LHCN-M2 (cell line): ENCODE measurements at places on chromosomes 13 and 19.

DNA sequence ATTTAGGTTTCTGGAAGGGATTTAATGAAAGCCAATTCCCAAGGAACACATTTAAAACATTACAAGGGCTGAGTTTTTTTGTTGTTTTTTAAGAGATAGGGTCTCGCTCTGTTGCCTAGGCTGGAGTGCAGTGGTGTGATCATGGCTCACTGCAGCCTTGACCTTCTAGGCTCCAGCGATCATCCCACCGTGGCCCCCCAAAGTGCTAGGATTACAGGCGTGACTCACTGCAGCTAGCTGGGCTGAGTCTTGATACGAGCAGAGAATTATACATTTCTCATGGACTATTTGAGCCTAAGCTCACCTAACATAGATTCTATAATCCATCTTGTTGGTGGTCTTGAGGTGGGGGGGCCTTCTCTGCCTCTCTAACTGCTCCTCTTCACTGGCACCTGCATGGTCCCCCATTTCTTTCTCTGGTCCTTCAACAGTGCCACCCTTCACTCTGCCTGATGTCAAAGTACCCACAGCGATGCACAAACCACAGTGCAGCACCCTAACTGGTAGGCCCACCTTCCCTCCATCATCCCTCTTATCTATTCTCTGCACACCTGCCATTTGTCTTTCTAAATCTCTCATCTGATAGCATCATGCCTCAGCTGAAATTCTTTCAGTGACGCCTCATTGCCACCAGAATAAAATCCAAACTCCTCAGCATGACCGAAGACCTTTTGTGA lies 37.4 kb downstream of the DOCK9 start:
- no peak for DNase-seq

- DNase-seq: no peak
Measured at GRCh38 chr13:110551284-110551683, 10.2 kb downstream of the RAB20 start.

DNA sequence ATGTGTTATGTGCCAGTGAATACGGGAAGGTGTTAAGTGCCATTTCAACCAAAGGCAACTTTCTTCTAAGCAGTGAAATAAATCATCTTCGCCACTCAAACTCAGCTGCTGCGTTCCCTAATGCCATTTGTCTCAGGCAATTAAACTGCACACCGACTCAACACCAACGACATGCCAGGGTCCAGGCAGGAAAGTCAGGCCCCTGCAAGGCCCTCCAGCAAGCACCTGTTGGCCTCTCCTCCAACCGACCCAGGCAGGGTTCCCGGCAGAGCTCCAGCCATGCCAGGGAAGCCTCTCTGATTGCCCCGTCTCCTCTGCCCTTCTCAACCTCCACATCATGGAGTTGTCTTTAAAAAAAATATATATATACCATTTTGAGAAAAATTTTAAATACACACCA lies 21.8 kb downstream of the SAFB2 start:
- no peak for DNase-seq

- DNase-seq: no peak
Measured at GRCh38 chr13:42880056-42880605, 98.7 kb downstream of the FAM216B start.

GRCh38 chr19:30666301-30666803 lies 294.2 kb downstream of the ZNF536 start:
- no peak for DNase-seq

- DNase-seq: no peak
Measured at GRCh38 chr19:14410091-14411051, 8.8 kb downstream of the DDX39A start.
